ENCODE measurements at places on chromosomes 2 and 18. TPM values are rescaled to one million over a fixed set of nuclear protein-coding genes. Genes with fewer than 3 reads are reported as not detected.

GAL3ST2 gene
- 0.85 TPM for total RNA-seq

TTC32 gene
- total RNA-seq: 4.2 TPM

PTGR3 gene
- total RNA-seq: 24.3 TPM

CFAP221 gene
- total RNA-seq: under 0.01 TPM

GKN2 gene
- total RNA-seq: not detected

CRYBA2 gene
- not detected for total RNA-seq

LYPD6 gene
- total RNA-seq: under 0.01 TPM

SCYGR8 gene
- not detected for total RNA-seq

SATB2 gene
- total RNA-seq: 9.9 TPM
